ENCODE measurements at places on chromosomes 6 and 20.

DNA sequence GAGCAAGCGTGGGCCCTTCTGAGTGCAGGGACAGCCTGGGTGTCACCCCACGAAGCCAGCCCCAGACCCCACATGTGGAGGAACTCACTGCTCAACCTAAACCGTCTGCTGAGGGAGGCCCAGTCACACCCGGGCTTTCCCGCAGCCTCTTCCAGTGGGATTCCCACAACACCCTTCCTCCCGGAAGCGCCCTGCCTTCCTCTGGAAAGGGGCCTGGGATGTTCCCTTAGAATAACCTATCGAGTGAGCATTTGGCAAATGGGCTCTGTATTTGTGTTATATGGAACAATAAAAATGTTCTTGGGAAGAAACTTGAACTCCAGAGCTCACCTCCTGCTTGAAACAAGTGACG lies 100.0 kb upstream of the DUSP22 start:
- DNase-seq: no peak

GRCh38 chr6:87029711-87030314 lies 65.1 kb downstream of the CGA start:
- peak; percentile 50 for DNase-seq

GRCh38 chr20:21968486-21968885 lies 263.0 kb downstream of the PAX1 start:
- no peak for DNase-seq

- no peak for DNase-seq
Measured at GRCh38 chr6:170459451-170459850, 93.7 kb downstream of the PSMB1 start.

DNA sequence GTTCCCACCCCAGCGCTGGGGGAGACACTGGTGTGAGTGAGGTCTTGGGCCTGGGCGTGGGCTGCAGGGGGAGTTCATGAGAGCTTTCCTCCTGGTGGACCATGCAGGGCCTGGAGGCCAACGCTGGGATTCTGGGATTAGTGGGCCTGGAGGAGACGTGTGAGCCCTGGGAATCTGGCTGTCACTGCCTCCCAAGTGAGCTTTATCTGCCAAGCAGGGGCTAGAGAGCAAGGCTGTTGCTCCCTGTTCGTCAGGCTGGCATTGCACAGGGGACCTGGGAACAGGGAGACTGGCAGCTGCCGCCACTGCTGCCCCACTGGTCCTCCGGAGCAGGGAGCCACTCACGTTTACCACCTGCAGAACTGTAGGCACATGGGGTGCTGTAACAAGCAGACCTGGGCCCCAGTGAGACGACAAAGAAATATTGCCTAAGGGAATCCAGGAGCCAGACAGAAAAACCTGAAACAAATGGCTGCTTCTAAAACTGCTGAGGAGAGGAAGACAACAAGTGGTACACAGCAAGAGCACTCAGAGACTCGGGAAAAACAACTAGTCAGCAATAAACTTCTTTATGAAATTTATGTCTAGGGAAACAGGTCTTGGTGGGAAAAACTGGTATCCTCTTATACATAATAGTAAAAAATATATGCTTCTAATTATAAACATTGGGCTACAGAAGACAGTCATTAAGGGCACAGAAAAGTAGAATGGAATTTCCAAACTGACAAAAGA lies 45.2 kb downstream of the PPP1R3G start:
- no peak for DNase-seq

- DNase-seq: peak; percentile 75
Measured at GRCh38 chr20:35306931-35307517, 14.8 kb upstream of the FAM83C start.

DNA sequence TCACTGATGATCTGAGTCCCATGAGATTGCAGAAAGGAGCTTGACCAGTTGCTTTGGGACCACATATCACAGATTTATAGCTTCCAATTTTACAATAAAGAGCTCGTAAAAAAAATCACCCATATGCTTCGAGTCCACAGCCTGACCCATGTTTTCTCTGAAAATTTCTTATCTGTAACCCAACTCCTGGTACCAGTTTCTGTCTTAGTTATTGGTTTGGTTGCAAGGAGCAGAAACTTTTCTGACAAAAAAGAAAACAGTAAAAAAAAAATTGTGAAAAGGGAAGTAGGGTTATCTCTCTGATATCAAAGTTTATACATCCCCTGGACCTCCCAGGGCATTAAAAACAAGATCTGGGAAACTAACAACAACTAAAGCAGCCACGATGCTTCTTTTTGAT lies 30.8 kb upstream of the BPIFA2 start:
- no peak for DNase-seq

GRCh38 chr6:4413073-4413472 lies 277.7 kb upstream of the ECI2 start:
- no peak for DNase-seq

GRCh38 chr20:63336232-63336752 lies 24.9 kb downstream of the CHRNA4 start:
- DNase-seq: no peak

GRCh38 chr6:15269011-15269410 lies 23.1 kb downstream of the JARID2 start:
- peak; percentile 69 for DNase-seq

DNA sequence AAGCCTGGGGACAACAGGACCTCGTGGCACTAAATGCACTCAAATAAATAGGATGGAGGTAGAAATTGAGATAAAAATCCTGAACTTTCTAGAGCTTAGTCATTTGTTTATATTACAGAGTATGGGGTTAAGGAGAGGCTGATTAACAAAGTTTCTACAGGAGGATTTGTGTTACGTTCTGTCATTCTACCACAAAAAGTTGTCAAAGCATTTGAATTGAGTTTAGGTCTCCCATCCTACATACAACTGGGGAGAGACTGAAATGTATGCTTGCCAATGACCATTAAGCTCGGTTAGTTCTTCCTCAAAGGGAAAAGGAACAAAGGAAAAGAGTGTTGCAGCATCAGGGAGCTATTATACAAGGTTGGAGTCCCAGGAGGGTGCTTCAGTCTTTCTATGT lies 597.9 kb downstream of the COL12A1 start:
- DNase-seq: no peak

GRCh38 chr6:143233554-143234285 lies 173.0 kb downstream of the AIG1 start:
- no peak for DNase-seq

DNA sequence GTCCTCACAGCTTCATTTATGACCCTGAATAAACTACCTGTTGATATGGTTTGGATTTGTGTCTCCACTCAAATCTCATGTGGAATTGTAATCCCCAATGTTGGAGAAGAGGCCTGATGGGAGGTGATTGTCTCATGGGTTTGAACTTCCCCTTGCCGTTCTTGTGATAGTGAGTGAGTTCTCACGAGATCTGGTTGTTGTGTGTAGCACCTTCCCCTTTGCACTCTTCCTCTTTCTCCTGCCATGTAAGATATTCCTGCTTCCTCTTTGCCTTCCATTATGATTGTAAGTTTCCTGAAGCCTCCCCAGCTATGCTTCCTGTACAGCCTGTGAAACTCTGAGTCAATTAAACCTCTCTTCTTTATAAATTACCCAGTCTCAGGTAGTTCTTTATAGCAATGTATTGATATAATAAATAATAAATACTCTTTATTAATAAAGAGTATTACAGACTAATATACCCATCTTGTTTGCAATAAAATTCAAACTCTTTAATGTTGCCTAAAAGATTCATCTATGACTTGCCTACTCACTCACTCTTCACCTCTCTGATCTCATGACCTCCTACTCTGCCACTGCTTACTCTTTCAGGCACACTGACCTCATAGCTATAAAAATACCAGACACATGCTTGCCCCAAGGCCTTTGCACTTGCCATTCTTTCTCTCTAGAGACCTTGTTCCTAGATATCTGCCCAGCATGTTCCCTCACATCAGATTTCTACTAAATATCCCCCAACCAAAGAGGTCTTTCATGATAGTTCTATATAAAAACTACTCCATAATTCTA lies 256.4 kb upstream of the MARCKS start:
- DNase-seq: no peak

- DNase-seq: no peak
Measured at GRCh38 chr20:24089576-24089975, 101.0 kb upstream of the GGTLC1 start.

- no peak for DNase-seq
Measured at GRCh38 chr20:39910536-39910935, 778.5 kb downstream of the MAFB start.

DNA sequence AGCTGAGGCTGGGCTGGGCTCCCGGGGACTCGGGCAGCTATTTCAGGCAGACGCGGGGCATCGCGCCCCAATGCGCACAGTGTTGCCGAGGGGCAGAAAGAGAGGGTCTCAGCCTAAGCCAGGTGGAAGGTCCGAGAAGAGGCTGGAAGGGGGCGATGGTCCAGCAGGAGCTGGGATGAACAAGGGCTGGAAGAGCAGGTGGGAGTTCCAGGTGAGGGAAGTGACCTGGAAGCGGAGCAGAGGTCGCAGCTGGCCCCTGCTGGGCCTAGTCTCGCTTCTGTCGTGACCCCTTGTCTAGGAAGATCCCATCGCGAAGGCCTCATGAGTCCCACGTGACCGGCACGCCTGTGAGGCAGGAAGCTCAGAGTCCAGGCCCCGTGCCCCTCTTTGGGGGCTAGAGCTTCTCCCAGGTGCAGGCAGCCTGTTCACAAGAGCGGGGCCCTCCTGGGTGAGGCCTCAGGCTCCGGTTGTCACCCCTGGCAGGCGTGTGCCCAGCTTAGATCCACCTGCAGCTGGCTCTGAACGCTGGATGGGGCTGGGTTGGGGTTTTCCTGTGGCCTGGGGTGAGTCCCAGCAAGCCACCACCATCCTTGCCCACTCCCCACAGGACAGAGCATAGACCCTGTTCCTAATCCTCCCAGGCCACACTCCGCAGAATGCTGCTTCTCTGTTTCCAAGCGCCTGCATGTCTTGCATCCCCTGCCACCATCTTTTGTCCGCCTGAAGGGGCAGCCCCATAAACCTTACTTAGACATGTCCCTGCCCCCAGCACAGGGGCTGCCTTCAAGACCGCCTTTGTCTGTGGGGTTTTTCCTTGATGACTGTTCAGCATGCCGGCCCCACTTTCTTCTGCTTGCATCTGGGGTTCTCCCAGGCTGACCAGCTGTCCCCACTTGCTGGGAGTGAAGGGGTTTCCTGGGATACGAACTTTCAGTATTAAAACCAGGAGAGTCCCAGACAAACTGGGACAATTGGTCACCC lies 15.1 kb downstream of the SLC22A3 start:
- no peak for DNase-seq

- DNase-seq: no peak
Measured at GRCh38 chr6:84512391-84512790, 252.0 kb downstream of the TBX18 start.

DNA sequence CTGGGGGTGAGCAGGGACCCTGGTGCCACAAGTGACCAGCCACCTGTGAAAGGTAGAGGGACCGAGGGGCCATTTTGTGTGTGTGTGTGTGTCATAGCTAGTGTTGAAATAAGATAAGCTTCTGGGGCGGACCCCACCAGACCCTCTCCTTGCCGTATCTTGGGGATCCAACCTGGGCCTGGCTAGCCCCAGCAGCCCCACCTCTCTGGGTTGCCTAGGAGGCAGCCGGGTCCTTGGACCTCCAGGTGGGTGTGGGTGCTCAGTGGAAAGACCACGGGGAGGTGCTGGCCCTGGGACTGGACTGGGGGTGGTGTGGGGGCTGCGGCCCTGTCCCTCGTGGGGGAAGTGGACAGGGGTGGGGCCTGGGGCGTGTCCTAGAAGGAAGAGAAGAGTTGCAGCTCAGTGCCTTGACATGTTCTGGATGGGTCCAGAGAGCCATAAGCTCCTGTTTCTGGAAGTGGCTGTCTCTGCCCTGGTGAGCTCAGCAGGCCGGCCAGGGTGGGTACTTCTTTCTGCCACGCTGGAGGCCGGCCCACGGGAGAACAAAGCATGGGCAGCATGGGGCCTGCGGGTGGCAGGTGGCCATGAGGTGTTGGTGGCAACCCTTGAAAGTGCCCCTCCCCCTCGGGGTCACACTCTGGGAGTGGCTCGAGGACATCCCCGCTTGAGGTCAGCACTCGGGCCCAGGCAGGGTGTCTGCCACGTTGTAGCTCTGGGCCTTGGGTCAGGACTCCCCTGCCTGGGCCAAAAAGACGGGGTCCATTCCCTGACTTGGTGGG lies 8.4 kb downstream of the RBBP8NL start:
- DNase-seq: peak; percentile 46

DNA sequence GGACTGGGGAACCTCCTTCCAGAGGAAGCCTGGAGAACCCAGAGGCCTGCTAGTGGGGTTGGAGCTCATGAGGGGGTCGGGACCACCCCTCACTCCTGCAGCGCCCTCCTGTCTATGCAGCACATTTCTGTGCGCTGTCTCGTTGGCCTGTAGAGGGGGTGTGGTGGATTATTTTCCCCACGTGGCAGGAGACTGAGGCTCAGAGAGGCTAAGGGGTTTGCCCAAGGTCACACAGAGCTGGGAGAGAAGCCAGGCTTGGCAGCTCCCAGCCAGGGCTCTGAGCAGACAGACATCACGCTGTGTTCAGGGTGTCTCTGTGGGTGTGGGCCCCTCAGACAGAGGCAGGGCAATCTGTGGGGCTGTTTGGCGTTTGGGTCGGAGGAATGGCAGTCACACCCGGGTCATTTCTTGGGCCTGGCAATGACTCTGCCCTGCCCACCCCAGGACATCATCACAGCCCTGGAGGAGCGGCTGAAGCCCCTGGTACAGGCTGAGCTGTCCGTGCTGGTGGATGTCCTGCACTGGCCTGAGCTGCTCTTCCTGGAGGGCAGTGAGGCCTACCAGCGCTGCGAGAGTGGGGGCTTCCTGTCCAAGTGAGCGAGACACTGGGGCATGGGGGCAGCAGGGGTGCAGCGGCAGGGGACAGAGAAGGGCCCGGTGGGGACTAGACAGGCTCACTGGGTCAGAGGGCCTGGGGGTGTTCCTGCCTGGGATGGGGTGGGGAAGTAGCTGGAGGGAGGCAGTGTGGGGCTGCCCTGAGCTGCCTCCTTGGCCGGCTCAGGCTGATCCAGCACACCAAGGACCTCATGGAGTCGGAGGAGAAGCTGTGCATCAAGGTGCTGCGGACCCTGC lies 27.7 kb downstream of the UQCC2 start:
- no peak for DNase-seq

DNA sequence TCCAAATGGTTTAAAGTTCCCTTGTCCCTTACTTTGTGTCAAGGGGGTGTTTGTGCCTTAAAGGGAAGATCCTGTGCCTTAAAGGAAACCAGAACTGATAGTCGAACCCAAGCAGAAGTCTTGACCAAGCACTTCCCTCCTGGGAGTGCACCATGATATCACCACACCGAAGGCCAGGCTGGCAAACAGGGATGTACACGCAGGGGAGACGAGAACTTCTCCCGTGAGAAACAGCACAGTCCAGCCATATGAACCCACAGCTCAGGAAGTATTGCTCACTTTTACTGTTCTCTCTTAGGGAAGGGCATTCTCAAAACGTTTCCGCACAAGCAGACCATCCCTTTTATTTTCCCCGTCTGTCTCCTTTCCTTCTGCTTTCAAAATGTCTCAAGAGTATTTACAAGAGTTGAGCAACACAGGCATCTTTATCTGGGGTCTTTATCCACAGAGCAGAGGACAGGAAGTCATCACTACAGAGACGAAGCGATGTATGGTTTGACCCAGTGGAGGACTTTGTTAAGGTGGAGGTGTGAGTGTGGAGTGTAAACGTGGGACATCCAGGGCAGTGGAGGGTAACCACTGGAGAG lies 12.8 kb upstream of the SERPINB1 start:
- no peak for DNase-seq

DNA sequence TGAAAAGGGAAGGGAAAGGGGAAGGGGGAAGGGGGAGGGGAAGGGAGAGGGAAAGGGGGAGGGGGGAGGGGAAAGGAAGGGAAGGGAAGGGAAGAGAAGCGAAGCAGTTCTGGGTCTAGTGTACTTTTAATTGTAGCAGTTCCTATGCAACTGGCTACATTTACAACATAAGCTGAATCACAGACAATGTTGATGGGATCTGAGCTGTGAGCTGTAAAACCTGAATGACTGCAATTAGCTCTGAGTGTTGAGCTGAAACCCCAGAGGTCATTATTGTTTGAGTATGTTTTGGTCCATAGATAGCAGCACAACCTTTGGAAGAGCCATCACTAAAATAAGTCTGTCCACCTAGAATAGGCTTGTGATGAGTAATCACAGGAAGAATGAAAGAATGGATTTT lies 7.2 kb upstream of the ABHD12 start:
- no peak for DNase-seq
